ENCODE measurements at places on chromosomes 3 and 15. TPM values are rescaled to one million over a fixed set of nuclear protein-coding genes. Genes with fewer than 3 reads are reported as not detected.

DNA sequence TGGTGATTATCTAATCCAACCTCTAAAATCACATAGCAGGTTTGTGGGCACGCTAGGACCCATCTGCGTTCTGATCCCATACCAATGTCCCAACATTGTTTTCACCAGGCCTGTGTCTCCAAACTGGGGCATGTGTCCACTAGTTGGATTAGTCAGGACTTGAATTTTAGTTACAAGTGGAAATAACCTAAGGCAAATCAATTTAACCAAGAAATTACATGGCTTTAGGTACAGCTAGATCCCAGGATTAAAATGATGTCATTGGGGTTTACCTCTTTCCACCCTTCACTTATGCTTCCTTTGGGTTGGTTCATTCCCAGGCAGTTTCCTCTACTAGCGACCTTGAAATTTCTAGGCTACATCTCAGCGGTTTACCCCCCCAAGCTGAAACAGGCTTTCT, 47.2 kb upstream of the PXYLP1 start:
- no peak for DNase-seq

CYP1A1 gene
- not detected for total RNA-seq

GRCh38 chr3:167451282-167451681, 22.6 kb downstream of the SERPINI2 start:
- no peak for DNase-seq

GRCh38 chr15:66865622-66866611, 163.9 kb downstream of the SMAD6 start:
- DNase-seq: peak; percentile 20

DNA sequence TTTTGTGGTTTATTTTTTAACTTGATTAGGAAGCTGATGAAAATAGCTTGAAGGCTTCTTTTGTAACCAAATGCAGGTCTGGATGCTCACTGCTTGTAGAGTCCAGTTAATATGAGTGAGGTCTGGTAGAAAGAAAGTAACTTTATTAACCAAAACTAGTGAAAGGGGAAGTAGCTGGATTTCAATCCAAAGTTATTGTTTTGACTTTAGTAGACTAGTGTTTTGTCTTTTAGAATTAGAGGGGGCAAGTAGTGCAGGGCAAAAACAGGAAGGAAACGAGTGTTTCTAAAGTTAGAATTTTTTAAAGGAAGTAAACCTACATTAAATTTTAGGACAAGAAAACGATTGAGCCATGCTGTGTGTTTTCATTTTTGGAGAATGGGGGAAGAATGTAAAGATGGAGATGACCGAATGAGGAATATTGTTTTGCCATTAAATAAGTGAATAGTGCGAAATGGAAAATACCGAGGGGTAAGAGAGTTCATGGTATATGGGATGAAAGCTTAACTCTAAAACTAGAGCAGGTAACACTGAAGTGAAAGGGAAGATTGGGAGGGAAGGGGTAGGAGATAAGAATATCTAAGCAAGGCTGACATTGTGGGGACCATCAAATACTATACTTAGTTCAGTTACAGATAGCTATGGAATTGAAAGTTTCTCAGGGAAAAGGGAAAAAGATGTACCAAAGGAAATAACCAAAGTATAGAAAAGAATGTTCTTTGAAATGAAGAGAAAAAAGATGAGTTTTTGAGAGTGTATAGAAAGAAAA, 40.0 kb downstream of the USP3 start:
- DNase-seq: no peak

FHIT gene
- total RNA-seq: 7.7 TPM

DNA sequence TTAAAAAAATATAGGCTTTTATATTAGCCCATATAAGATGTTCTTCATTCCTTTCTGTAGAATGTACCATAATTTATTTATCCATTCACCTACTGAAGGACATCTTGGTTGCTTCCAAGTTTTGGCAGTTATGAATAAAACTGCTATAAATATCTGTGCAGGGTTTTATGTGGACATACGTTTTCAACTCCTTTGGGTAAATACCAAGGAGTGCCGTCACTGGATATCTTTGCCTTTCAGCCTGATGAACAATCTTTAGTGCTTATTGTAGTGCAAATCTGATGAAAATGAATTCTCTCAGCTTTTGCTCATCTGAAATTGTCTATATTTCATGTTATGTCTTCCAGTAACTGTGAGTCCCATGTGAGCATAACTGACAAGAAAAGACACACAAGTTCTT, 26.6 kb upstream of the BLM start:
- no peak for DNase-seq

- no peak for DNase-seq
These were observed 273.7 kb downstream of the RBMS3 start for GRCh38 chr3:29554566-29554965.

SGO1 gene
- 19.5 TPM for total RNA-seq

CD200 gene
- 7.1 TPM for total RNA-seq

GRCh38 chr3:126389794-126390146, 4.9 kb upstream of the CFAP100 start:
- no peak for DNase-seq

DNA sequence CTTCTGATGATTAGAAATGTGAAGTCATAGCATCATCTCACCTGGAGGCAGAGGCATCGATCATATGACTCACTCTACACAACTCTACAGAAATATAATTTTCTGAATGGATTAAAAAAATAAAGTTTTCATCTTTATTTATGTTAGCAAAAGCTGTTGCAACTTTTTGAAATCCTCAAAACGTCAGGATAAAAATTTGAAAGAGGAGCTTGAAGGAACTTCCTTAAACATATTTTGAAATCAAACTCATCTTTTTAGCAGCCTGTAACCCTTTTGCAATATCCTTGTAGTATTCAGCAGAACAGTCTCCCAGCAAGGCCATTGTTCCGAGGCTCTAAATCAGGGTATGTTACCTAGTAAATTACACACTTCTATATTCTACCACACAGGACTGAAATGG, 985.4 kb downstream of the PLOD2 start:
- no peak for DNase-seq

- no peak for DNase-seq
These were observed 46.6 kb downstream of the APBA2 start for GRCh38 chr15:28932361-28932760.

FOXB1 gene
- not detected for total RNA-seq

DNA sequence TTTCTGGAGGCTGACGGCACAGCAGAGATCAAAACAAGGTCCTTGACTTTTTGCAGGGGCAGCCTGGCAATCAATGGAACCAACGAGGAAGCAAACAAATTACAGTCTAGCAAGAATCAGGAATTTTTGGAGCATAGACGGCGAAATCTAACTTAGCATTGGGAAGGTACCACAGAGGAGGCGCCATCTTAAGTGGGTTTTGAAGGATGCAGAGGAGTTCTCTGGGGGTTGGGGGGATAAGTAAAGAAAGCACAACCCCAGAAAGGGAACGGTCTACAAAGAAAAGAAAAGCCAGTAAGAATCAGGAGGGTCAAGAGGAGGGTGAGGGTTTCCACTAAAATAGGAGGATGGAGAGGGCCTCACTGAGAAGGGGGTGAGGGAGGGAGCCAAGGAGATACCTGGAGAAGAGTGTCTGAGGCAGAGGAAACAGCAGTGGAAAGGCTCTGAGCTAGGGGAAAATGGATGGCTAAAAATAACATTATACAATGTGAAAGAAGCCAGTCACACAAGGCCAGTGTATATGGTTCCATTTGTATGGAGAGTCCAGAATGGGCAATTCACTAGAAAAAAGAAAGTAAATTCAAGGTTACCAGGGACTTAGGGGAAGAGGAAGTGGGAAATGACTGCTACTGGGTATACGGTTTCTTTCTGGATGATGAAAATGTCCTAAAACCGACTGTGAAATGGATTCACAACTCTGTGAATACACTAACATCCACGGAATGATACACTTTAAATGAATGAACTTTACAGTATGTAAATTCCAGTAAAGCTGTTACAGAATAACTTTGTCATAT, 25.2 kb upstream of the IQSEC1 start:
- DNase-seq: no peak

DUOX2 gene
- total RNA-seq: 111 TPM

- DNase-seq: no peak
These were observed 530.8 kb upstream of the BCHE start for GRCh38 chr3:166367947-166368533.

GRCh38 chr3:126907557-126907956, 75.4 kb upstream of the PLXNA1 start:
- no peak for DNase-seq

ZNF860 gene
- 0.53 TPM for total RNA-seq

THPO gene
- not detected for total RNA-seq

- no peak for DNase-seq
These were observed 579.4 kb upstream of the TBL1XR1 start for GRCh38 chr3:177776661-177777101.

CYP11A1 gene
- total RNA-seq: 1.3 TPM

DNA sequence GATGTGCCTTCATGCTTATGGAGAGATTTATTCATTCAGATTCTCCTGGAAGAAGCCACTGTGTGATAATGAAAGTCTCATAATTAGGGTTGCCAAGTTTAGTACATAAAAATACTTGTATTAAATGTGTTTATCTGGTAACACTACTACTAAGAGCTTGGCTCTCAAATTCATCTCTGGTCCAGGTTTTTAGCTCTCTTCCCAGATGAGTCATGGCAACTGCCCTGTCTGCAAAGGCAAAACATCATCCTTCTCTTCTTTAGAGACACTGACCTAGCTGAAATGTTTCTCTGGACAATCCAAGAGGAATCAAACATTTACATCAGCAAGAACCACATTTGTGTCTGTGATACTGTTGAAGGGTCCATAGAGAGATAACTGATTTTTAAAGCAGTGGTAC, 269.6 kb downstream of the ROBO2 start:
- DNase-seq: no peak

PLA2G4D gene
- 0.27 TPM for total RNA-seq

SYNPR gene
- total RNA-seq: not detected

MME gene
- total RNA-seq: 2.6 TPM

- DNase-seq: peak; percentile 64
These were observed 129.8 kb upstream of the MEF2A start for GRCh38 chr15:99435877-99436541.

DNA sequence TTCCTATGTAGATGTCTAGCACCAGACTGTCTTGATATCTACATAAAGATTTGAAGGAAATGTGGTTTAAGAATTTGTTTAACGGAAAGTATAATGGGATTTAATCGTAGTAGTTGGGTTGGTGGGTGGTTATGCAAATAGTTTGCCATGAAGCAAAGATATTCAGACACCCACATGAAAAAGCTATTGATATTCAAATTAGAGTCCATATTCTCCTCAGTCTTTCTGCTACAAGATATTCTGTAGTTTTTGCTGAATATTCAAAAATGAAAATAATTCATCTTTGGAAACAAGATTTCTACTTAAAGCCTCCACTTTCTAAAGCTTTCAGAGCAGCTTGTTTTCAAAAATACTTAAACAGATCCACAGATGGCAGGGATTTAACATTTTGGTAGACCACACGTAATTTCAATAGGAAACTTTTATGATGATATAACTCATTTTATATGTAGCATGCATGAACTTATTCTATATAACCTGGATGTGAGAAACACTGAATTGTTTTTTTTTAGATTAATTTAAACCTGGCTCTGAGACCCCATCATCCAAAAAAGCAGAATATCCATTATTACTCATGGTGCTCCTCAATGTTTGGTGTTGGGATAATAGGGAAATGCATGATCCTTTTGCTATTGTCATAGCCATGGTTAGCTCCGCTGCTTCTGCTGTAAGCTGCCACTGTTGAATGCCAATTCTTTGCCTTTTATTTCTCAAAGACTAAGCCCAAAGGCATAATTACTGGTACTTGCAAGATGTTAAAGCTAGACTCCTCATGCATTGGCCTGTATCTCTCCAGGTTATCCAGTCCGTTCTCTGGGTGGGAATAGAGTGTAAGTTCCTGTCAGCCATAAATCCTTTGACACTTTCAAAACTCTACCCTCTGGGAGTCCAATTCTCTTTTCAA, 98.0 kb downstream of the GMNC start:
- no peak for DNase-seq

DNA sequence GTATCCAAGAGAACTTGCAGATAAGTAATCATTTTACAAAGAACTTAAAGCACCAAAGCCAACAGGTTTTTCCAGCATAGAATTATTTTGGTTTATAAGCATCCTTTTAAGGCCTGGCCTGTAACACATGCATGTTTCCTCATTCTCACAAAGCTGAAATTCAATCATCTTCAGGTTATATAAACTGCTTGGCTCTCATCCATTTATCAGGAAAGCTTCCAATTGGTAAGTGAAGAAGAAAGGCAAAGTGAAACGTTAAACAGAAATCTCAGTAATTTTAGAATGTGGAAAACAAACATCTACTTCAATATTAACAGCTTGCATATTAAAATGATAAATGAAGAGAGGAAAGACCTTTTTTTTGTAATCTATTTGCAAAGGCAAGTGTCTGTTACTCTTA, 1.6 kb downstream of the SERP1 start:
- no peak for DNase-seq

GRCh38 chr3:4532535-4533112, 39.5 kb downstream of the ITPR1 start:
- no peak for DNase-seq

Data from colonic mucosa (tissue), 4 donors.